CD4-positive, CD25-positive, alpha-beta regulatory T cell (primary cell): ENCODE measurements at places on chromosomes 3 and 15. TPM values are rescaled to one million over a fixed set of nuclear protein-coding genes. Genes with fewer than 3 reads are reported as not detected.

DNA sequence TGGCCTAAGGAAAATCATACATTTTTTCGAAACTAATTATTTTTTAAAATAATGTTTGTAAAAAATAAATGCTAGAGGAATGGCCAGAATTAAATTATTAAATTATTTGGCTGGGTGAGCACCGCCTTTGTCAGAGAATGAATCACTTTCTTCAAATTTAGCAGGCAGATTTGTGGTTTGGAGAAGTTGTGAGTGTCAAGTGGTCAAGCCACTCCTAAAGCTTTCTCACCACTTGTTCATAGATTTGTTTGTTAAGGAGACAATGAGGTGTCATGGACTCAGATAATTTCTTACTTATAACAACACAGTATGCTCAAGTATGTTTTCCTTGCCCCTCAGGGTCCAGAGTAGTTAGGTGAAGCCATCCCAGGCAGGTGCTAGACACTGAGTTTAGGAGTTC lies 196.2 kb downstream of the TUSC7 start:
- DNase-seq, result no peak
- H3K27me3 ChIP-seq, result no peaks in the 10 kb centered on the region
- H3K4me3 ChIP-seq, result no peak overlapping the region
- H3K4me1 ChIP-seq, result no peaks in the 10 kb centered on the region
- H3K27ac ChIP-seq, result no peak overlapping the region

- H3K27me3 ChIP-seq, result no peaks in the 10 kb centered on the region
- no peaks in the 10 kb centered on the region for H3K36me3 ChIP-seq
- no peak for DNase-seq
- no peaks in the 10 kb centered on the region for H3K4me1 ChIP-seq
- no peak overlapping the region for H3K27ac ChIP-seq
Observed at GRCh38 chr3:26960382-26960781, 337.8 kb downstream of the LRRC3B start.

DNA sequence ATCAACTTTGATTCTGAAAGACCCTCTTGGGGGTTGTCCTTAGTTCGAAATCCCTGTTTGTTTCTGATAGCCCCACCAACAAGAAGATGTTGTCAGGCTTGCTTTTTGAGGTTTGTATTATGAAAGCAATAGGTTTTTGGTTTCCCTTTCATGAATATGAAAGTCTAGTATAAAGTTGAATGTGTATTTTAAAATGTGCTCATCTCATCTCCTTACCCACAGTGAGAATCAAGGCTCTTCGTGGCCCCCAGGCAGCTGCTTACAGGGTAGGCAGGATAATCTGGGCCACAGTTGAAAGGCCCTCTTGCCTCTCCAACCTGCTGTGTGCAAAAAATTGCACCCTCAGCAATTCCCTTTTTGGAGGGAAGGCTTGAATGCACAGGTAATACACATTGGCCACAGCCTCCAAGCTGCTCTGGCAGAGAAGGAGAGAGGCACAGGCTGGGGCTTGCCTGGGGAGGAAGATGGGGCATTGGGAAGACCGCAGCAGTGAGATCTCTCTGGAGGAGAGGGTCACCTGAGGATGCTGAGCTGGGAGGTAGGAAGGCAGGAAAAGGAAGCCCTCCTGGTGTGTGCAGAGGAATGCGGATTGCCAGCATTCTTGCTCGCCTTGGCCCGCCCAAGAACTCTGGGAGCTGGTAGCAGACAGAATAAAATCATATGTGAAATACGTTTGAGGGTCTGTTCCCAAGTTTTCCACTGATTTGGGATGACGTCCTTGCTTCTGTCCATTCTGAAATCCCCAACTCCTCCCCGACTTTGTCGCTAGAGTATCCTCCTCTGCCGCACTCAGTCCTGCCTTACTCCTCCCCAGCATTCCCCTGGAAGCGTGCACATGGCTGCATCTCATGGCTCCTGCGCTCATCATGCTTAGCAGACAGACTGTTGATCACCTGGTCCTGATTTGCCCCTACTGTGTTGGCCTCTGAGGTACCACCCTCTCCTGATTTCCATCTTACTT lies 196.4 kb downstream of the RPLP1 start:
- H3K27ac ChIP-seq, result no peak overlapping the region
- DNase-seq, result no peak
- H3K27me3 ChIP-seq, result peaks cover 6% of the 10 kb centered on the region
- H3K36me3 ChIP-seq, result no peaks in the 10 kb centered on the region
- no peaks in the 10 kb centered on the region for H3K4me1 ChIP-seq
- H3K4me3 ChIP-seq, result no peak overlapping the region

DNA sequence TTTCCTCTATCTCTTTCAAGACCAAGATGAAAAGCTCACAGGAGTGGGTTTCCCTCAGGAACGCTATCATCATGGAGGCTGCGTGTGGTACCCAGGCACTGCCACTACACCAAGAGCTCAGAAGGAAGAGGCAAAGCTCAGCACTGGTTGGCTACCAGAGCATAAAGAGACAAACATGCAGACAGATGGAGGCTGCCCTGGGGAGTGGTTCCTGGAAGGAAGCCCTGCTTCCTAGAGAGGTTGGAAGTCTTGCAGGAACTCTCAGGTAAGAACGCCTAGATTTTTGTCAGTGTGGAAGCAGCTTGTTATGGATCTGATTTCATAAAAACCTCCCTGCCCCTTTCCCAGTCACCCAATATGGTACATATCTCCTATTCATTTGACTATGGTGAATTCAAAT lies 49.9 kb upstream of the ADCY5 start:
- no peak overlapping the region for H3K4me3 ChIP-seq
- no peak for DNase-seq
- no peaks in the 10 kb centered on the region for H3K27me3 ChIP-seq
- no peak overlapping the region for H3K27ac ChIP-seq
- peaks cover 59% of the 10 kb centered on the region for H3K36me3 ChIP-seq

DNA sequence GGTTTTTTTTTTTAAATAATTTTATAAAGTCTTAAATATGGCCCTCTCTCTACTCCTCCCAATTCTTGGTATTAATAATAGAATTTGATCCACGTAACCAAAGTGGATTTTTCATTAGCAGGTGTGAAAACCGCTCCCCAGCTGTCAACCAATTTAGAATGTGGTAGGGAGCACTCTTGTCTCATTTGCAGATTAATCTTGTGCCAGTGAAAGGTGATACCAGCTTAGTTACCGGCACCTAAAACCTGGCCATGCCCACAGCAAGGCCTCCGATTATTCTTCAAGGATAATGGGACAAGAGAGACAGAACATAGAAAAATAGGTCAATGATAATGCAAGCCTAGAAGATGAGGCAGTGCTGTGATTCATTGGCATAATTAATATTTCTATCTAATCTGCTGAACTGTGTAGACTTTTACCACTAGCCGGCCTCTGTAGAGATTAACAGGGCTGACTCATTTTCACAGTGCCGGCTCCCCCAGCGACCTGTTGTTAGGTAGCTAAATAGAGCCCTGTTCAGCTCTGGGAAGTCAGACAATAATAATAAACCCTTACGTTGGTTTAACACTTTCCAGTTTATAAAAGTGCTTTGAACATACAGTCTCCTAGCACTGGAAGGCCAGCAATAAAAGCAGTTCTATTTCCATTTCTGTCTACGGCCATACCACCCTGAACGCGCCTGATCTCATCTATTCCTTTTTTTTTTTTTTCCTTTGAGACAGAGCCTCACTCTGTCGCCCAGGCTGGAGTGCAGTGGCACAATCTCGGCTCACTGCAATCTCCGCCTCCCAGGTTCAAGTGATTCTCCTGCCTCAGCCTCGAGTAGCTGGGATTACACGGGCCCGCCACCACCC lies 102.9 kb downstream of the SHQ1 start:
- no peaks in the 10 kb centered on the region for H3K4me1 ChIP-seq
- no peaks in the 10 kb centered on the region for H3K36me3 ChIP-seq
- no peak for DNase-seq
- no peak overlapping the region for H3K27ac ChIP-seq
- H3K27me3 ChIP-seq, result no peaks in the 10 kb centered on the region

- H3K27me3 ChIP-seq, result no peaks in the 10 kb centered on the region
- no peak overlapping the region for H3K27ac ChIP-seq
- H3K4me3 ChIP-seq, result no peak overlapping the region
Observed at GRCh38 chr3:102090721-102091045, 241.4 kb downstream of the NFKBIZ start.

Gene GOLGA8M
- total RNA-seq, result 1.1 TPM
